Stimulated activated CD8-positive, alpha-beta memory T cell treated with anti-CD3 and anti-CD28 coated beads, Interleukin-15, amount 100 ng/mL, for 4 hours (primary cell): ENCODE measurements at places on chromosomes 5 and 9.

GRCh38 chr5:143698574-143698973 is 113.4 kb upstream of the HMHB1 start:
- DNase-seq = no peak

DNA sequence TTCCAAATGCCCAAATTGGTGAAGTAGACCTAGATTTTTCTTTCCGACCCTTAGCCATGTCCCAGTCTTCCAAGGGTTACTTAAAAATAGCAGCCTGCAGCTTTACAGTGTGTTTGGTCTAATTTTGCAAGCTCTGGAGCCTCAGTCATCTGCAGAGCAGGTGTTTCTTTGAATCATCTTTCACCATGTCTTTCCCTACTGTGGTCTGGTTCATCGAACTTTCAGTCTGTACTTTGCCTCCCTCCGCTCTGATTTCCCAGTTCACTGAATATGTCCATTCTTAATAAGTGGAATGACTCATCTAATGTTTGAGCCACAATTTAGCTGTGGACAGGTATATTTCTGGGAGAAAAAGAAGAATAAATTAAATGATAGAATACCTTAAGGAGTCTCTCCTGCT is 1060.7 kb downstream of the EFNA5 start:
- no peak for DNase-seq

DNA sequence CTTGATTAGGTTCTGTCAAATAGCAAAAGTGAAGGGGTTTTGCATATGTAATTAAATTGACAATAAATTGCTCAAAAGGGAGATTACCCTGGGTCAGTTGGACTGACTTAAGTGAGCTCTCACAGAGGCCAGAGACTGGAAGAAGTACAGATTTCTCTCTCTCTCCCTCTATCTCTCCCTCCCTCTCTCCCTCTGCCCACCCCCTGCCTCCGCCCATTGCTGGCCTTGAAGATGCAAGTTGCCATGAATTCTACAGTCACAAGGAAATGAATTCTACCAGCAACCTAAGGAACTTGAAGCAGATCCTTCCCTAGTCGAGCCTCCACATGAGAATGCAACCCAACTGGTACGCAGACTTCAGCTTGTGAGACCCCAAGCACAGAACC is 119.2 kb downstream of the LPAR1 start:
- DNase-seq = no peak

DNA sequence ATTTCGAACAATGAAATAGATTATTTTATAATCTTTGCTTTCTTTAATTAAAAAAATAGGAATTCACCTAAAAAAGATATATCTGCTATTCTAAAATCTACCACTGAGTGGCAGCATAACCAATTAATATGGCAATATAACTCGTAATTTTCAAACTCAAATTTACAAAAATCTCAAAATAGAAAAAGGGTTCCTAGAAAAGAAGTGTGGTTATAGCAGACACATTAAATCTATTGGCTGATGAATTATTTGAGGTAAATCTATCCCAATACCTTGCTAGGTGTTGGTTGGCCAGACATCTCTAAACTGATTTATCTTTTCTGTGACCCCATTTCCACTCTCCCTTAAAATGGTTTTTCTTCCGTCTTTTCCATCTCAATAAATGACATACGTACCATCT is 30.2 kb upstream of the NRG2 start:
- no peak for DNase-seq

GRCh38 chr9:112065806-112066606 is 109.1 kb downstream of the SUSD1 start:
- no peak for DNase-seq

- DNase-seq = peak; percentile 42
Observed at GRCh38 chr5:115634343-115635132, 8.7 kb upstream of the TMED7 start.

DNA sequence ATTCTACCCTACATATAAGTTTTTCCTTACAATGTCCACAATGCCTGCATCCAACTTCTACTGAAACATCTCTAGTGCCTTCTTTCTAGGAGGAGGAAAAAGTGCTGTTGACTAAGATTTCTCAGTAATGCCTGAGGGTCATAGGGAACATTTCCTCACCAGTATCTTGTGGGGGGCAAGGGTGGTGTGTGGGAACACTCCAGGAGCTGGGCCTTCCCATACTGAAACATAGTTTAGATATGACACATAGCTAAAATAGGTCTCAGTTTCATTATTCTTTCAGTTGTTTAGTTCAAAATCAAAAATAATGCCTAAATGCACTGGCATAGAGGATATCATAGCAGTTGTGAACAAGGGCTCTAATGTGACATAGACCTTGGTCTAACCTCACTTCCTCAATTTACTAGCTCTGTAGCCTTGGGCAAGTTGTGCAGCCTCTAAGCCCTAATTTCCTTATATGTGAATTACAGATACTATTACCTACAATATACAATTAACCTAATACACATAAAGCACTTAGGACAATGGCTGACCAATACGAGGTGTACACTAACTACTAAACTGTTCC is 66.1 kb downstream of the HAPLN1 start:
- no peak for DNase-seq

GRCh38 chr9:108445431-108446071 is 410.2 kb downstream of the ACTL7B start:
- DNase-seq = no peak

GRCh38 chr9:34079181-34079580 is 30.5 kb upstream of the UBAP2 start:
- DNase-seq = no peak

GRCh38 chr5:25713259-25713658 is 1068.5 kb upstream of the CDH10 start:
- no peak for DNase-seq

- DNase-seq = no peak
Observed at GRCh38 chr5:3490957-3491507, 104.6 kb upstream of the IRX1 start.

DNA sequence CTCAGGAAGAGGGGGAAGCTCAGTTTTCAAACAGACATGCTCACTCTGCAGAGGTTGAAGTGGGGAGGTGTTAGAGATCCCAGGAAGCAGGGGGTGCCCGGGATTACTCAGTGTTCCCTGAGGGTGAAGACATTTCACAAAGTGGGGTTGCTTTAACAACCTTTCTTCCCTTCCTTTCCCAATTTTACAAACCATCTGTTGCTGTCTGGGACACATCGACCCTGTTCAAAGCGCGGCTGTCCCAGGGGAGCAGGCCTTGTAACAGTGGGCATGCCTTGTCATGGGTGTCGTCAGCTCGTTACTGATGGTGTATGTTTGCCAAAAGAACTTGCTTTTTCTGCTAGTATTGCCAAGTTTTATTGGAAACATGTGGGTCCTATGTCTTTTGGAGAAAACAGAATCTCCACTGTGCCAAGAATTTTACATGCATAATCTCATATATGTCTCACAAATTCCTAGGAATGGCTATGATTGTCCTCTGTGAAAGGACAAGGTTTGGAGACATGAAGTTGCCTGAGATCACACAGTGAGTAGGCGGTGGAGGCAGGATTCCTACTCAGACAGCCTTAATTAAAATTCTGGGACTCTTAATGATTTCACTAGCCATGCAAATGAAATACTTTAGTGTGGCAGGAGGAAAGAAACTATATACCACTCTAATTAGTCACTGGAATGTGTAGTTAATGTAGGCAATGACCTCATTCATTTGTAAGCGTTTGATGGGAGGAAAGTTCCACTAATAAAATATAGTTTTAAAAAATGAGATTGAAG is 198.9 kb downstream of the NXNL2 start:
- no peak for DNase-seq

- DNase-seq = no peak
Observed at GRCh38 chr5:11075035-11075805, 314.2 kb upstream of the DAP start.

GRCh38 chr9:93261281-93261680 is 77.3 kb downstream of the WNK2 start:
- DNase-seq = no peak

DNA sequence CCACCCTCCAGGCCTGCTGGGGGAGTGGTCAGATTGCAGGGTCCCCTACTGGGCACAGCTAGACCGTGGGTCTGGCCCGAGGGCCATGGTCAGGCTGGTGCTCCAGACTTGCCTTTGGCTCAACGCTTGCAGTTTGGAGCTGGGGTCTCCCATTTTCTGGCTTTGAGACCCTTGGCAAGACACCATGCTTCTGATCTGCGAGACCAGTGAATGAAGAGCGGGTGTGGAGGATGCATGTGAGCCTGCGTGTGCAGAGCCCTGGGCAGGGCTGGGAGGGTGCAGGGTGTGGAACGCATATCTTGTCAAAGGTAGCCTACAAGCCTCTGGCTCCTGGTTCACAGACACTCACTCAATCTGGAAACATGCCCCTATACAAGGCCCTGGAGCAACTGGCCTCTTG is 6.1 kb upstream of the MRNIP start:
- no peak for DNase-seq

- no peak for DNase-seq
Observed at GRCh38 chr9:76655971-76656370, 108.3 kb upstream of the PCA3 start.

- no peak for DNase-seq
Observed at GRCh38 chr5:91797576-91797975, 414.5 kb upstream of the ARRDC3 start.

- DNase-seq = no peak
Observed at GRCh38 chr5:158313027-158313732, 454.2 kb upstream of the CLINT1 start.

GRCh38 chr9:127905788-127906191 is 6.4 kb upstream of the ST6GALNAC6 start:
- DNase-seq = no peak

DNA sequence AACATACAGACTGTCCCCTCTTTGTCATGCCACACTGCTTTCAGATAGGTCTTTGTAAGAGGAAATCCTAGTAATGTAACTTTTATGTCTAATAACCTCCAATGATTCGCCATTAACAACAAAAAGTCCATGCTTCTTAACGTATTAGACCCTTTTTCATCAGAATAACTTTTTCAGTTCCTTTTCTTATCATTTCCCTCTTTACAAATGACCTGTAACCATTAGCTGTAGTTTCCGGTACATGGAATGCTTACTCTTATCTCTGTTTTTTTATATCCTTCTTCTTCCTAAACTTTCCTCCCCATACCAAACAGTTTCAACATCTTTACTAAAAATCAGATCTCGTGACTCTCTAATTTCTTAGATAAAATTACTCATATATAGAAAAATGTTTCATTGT is 268.9 kb upstream of the TYRP1 start:
- no peak for DNase-seq

- DNase-seq = no peak
Observed at GRCh38 chr5:112570708-112571444, 151.8 kb upstream of the EPB41L4A start.

GRCh38 chr5:76219636-76220035 is 136.5 kb downstream of the SV2C start:
- no peak for DNase-seq

DNA sequence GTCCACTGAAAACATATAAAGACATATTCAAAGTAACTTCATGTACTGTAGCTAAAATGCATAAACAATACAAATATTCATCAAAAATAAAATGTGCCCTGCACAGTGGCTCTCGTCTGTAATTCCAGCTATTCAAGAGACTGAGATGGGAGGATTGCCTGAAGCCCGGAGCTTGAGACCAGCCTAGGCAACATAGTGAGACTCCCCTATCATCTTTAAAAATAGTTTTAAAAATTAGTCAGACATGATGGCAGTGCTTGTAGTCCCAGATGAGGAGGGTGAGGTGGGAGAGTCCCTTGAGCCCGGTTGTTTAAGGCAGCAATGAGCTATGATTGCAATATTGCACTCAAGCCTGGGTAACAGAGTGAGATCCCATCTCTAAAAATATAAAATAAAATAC is 534.1 kb downstream of the ANXA1 start:
- no peak for DNase-seq

DNA sequence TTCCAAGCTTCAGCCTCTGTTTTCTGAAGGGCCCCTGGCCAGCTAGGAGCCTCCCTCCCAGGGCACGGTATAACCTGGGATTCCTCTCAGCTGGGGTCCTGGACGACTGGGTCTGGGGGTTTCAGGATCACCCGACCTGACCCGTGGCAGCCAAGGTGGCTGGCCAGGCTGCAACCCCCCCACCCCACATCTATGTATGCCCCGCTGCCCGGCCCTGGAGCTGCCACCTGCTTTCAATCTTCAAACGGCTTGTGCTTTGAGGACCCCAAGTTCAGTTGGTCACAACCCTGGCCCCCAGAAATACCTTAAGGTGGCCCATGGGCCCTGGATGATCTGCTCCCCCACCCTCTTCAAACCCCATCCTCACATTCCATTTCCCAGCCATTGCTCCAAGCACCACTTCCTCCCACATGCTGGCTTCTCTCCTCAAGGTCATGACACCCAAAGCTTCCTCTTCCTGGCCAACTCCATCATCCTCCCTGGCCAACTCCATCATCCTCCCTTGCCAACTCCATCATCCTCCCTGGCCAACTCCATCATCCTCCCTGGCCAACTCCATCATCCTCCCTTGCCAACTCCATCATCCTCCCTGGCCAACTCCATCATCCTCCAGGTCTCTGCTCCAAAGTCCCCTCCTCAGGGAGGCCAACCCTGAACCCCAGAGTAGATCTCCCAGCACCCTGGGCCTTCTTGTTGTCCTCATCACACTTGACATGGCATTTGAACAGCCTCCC is 17.2 kb upstream of the TTLL11 start:
- DNase-seq = no peak

DNA sequence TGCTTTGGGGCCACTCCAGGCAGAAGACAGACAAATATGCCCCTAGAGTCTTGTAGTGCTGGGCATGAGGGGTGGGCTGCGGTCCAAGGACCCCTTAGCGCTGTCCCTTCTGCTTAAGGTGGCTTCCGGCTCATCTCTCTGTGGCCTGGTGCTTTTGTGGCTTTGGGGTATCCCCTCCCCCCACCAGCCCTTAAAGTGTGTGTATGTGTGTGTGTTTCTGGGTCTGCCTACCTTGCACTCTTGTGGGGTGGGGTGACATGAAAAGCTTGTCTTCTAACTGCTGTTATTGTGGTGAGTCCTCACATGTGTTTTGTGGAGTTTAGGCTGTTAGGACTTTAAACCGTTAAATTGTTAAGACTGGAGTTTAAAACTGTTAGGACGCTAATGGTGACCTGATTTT is 23.6 kb downstream of the MARCHF6 start:
- DNase-seq = no peak

DNA sequence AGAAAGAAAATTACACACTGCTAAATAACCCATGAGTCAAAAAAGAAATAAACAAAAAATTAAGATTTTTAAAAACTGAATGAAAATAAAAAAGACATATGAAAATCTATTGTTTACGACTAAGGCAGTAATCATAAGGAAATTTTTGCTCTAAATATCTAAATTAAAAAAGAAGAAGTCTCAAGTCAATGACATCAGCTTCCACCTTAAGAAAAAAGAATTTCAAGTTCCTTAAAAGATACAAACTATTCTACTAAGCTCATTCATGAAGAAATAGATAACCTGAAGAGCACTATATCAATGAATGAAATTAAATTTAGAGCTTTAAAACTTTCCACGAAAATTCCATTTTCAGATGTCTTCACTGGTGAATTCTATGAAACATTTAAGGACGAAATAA is 15.7 kb upstream of the STARD4 start:
- DNase-seq = no peak

GRCh38 chr9:126394802-126395201 is 68.2 kb downstream of the MVB12B start:
- DNase-seq = no peak
